ENCODE measurements at places on chromosomes 4 and X.

DNA sequence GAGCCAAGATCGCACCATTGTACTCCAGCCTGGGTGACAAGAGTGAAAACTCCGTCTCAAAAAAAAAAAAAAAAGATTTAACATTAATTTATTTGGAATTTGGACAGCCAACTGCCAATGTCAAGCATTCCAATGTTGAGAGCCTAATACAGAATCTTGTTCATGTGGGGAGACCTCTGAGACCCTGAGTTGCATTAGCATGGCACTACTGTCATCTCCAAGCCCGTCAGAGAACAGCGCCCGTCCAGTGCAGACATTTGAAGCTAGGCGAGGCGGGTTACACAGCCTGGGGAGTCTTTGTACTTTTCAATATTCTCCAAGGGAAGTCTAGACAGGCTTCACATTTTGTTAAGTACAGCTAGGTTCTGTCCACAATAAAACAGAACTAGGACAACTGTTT, 126.7 kb downstream of the CHRNA9 start:
- DNase-seq, result no peak

DNA sequence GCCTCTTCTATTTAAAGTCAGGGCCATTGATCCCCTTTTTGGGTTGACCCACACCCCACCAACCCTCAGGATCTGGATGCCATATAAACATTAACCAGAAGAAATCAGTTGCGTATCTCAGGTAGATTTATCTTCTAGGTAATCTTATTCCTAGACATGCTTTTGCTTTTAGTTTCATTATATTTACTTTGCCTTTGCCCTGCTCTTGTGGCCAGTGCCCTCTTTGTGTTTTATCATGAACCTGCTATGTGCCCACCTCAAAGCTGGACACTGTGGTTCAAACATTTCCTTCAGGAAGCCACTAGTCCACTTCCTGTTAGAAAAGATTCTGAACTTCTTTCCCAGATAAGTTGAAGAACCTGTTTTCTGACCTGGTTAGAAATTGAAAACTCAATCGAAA, 117.4 kb upstream of the EDNRA start:
- no peak for DNase-seq

- DNase-seq, result no peak
Measured at GRCh38 chr4:42878863-42879262, 13.7 kb upstream of the GRXCR1 start.

GRCh38 chr4:55385201-55385649, 10.5 kb upstream of the TMEM165 start:
- DNase-seq, result no peak

GRCh38 chr4:3640587-3640962, 108.4 kb upstream of the LRPAP1 start:
- no peak for DNase-seq

- DNase-seq, result no peak
Measured at GRCh38 chr4:105586638-105587328, 34.4 kb downstream of the ARHGEF38 start.

DNA sequence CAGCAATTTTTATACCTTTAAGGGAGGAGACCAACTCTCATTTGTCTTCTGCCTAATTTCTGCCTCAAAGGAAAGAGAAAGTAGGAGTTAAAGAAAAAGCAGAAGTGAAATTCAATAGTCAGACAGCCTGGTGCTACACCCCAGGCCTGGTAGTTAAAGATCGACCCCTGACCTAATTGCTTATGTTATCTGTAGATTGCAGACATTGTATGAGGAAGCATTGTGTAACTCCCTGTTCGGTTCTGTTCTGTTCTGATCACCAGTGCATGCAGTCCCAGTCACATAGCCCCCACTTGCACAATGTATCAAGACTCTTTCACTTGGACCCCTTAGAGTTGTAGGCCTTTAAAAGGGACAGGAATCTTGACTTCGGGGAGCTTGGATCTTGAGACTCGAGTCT, 335.9 kb upstream of the AR start:
- no peak for DNase-seq

DNA sequence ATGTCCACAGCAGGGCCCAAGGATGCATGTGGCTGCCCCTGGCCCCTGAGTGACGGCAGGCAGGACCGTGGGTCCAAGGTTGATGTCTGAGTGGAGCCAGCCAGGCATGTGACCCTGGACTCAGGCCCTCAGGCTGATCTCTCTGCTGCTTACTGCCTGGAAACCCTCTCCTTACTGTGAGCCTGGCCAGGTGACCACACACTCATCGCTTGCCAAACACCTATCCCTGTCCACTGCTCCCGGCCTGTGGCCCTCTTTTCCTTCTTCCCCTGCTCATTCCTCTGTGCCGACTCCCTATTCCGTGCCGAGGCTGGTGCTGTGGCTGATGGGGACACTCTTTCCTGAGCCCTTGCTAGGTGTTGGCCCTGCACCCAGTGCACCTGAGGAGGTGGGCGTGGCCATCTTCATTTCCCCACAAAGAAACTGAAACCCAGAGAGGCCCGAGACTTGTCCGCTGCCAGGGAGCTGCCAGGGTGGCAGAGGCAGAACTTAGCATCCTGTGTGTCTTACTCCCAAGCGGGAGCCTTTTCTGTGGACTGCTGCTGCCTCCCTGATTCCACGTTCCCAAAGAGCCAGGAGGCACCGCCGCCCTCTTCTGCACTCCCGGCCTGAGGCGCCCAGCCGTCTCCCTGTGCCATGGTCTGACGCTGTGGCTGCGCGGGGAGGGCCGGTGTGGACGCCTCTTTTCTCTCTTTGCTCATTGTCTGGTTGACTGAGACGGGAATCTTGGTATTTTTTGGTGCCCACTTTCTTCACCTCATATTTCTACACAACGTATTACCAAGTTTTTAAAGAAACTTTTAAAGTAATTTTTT, 11.2 kb upstream of the RNF4 start:
- DNase-seq, result no peak

DNA sequence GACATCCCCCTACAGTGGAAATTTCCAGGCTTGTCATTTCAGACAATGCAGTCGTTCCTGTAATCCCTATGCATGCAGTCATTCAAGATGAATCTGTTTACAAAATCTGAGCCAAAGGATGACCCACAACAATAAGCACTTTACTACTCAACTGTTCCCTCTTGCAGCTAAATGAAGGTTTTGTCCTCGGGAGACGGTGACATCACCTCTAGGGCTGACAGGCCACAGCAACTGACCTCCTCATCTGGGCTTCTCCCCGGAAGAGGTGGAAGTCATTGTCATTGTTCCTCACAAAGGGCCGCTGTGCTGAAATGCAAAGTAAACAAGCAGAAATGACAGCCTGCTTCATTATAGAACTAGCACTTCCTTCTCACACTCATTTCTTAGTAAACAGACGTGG, 29.2 kb downstream of the CLRN2 start:
- no peak for DNase-seq

DNA sequence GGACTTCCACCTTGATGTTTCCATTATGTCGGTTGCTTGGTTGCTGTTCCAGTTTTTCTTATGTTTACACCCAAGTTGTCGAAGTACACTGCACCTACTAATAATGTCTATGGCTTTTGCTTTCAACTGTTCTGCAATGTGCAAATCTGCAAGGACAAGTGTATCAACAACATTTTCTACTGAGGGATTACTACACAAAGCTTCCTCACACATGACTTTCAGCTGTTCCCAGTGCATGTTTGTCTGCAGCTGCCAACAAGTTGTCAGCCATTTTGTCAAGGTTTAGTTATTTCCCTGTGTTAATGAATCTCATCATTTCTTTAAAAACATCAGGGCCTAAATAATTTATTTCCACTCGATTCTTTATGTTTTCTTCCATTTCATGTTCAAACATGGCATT, 45.4 kb upstream of the UGT2A3 start:
- DNase-seq, result no peak

GRCh38 chr4:37865450-37865849, 25.4 kb upstream of the TBC1D1 start:
- DNase-seq, result no peak

GRCh38 chr4:71189471-71189870, 149.3 kb upstream of the SLC4A4 start:
- no peak for DNase-seq

DNA sequence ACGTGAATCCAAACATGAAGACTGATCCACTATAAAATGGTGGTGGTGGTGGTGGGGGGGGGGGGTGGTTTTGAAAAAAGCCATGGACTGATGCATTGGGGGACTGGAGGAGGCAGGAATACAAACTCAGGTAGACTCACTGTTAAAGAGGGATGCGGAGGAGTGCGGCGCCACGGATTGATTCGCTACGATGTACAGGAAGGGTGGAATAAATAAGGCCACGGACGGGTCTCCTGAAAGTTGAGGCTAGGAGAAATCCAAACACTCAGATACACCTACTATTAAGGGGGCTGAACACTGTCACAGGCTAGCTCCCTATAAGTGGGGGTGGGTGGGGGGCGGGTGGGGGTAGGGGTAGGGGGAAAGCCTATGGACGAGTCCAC, 591 bp downstream of the ELK1 start:
- no peak for DNase-seq

DNA sequence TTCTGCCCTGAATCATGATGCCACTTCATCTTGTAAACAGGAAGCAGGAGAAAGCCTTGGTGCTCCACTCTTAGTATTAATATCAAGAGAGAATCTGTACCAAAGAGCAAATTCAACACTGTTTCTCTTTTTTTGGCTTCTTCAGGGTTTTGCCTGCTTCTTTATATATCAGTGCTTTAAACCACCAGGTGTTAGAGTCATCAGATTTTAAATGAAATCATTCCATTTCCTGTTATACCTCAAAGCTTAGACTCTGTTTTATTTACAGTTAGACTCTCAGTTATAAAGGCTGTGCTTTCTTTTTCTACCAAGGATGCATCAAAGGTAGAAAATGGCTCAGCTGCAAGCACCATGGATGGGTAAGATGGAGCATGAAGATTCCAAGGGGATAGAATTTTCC, 350.9 kb downstream of the CAMK2D start:
- DNase-seq, result no peak

DNA sequence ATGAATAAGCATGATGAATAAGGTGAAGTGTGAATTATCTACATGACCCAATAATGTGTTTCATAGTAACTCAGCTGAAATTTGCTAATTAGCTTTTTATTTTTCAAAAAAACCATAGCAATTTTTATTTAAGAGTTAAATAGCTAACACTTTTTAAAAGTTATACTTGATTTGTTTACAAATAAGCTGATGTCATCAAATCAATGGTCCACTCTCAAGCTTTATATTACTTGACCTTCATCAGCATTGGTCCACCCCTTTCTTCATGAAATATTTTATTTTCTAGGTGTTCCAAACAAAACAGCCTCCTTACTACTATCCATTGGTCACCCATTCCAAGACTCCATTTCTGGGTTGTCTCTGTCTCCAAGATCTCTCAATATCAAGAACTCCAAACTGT, 649.0 kb upstream of the TENM3 start:
- DNase-seq, result no peak

DNA sequence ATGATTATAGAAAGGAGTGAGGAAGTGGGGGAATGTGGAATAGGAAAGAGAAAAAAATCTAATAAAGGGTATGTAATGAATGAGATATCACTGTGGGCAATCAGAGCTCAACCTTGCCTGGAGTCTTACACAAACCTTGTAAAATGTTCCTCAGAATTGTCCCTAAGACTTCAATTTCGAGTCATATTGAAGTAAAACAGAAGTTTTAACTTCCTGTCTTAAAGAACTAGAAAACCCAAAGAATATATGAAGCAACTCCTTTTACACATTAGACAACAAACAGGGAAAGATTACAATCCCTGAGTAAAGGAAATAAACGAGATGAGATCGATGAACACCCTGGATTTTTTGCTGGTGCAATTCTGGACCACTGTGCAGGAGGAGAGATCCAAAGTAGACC, 18.0 kb downstream of the CXCL2 start:
- DNase-seq, result no peak

DNA sequence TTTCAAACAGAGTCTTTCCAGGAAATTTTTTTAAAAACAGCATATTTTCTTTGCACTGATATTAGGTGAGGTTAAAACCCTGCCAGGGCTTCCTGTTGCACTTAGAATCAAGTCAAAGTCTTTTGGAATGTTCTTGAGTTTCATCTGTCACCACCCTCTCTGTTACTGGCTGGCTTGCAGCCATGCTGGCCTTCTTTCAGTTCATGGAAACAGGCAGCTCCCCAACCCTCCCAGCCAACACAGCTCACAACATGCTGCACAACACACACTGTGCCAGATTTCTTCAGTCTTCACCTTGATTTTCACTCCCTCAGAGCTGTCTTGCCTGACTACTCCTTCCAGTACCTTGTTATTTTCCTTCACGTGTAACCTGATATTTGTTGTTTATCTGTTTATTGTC, 129.5 kb downstream of the KCNIP4 start:
- no peak for DNase-seq

DNA sequence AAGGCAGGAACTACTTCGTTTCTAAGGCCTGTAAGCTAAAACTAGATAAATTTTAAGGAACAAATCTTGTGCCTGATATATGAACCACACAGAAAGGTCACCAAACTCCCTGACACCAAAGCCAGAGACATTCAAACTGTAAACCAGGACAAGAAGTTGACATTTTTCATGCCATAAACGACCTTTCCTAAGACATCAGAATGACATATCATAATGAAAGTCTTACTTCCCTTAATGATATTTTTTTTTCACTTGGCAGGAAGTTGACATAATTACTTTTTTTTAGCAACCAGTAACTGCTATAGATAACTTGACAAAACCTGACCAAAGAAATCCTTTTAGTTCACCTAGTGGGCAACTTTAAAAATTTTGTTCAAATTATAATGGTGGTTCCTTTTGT, 231.5 kb upstream of the AGTR2 start:
- no peak for DNase-seq

GRCh38 chr4:122772986-122773385, 40.5 kb downstream of the BBS12 start:
- DNase-seq, result no peak

DNA sequence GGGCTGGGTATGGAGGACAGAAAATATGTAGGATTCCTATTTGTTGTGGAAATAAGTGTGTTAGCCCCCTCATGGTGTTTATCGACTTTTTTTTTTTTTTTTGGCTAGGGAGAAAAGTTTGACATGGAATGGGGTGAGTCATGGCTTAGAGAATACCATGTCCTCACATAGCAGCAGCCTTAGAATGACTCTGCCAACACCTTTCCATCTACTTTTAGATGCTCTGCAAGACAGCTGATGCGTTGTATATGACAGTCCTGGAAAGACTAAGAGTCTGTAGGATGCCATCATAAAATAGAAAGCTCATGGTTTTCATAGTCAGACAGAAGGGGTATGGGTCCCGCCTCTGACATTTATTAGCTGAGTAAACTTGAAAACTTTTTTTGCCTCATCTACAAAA, 37.7 kb downstream of the MTTP start:
- no peak for DNase-seq

GRCh38 chrX:95884186-95884585, 800.5 kb upstream of the DIAPH2 start:
- no peak for DNase-seq

GRCh38 chr4:13559413-13559812, 15.1 kb upstream of the NKX3-2 start:
- no peak for DNase-seq

DNA sequence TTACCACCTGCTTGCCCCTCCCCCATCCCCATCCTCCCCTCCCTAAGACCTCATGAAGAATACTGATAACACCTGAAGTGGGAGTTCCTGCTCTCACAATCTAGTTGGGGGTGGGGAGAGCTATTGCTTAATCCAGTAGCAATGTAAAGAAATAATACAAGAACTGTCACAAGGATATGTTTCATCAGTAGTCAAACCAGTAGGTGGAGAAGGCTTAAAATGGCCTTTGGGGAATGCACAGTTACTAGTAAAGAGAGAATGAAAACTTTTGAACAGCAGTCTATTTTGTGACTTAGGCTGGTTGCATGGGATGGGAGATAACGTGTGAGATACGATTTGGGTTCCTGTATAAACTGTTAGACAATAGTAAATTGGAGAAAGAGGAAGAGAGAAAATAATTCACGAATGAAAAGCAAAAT, 6.0 kb downstream of the GALNT7 start:
- DNase-seq, result no peak

Data from stimulated activated naive CD4-positive, alpha-beta T cell (primary cell).